ENCODE measurements at places on chromosomes 12 and 14.

DNA sequence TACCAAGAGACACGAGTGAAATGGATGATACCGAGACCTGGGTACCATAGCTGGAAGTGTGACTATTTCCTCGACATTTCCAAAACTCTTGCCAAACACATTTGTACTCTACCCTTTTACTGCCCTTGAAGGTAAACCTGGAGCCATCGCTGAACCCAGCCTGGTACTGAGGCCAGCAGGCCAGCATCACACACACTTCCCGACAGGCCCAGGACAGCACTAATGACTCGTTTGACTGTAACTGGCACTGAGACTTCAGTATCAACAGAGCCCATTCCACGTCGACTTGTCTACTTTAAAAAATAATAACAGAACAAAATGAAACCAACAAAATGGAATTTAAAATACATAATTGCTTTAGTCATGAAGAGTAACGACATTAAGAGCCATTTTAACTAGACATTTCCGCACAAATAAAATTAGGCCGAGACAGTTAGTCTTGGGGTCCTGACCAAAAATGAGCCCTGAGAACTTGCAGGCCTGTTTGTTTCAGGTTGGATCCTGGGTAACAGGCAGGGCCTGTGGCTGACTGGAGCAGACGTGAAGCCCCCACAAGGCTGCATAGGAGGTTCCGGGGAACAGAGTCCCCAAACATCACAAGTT lies 94.3 kb downstream of the RIMBP2 start:
- DNase-seq = no peak

DNA sequence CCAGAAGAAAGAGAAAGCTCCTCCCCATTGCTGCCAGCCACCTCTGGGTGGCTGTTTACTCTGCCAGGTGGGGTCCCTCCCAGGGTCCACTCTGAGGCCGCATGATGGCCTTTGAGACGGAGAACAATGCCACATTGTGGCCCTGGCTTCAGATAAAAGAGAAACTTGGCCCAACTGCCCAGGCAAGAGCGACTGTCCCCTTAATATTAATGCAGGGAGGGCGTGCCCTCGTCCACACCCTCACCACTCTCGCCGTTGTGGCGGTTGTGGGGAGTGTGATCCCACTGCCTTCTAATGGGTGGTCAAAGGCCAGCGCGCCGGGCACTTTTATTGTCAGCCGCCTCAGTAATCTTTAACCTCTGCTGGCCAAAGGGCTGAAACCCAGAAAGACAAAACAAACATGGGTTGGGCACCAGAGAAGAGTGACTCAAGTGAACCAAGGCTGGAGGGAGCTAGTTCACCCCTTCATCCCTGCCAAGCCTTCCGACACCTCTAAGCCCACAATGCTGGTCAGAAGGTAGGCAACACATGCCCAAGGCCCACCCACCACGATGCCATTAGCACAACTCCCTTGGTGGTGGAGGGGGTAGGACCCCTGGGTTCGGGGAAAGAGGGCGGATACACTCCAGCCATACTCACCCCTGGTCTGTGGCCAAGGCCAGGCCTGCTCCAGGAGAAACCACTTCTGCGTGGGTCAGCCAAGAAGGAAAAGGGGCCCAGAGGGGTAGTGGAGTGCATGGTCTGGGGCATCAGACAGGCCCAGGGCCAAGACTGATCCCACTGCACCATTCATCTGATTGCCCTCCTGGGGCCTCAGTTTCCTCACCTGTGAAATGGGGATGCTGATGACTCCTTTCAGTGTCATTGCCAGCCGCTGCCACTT lies 44.5 kb upstream of the BCL11B start:
- DNase-seq = no peak

- no peak for DNase-seq
Observed at GRCh38 chr12:49201595-49202295, 12.9 kb upstream of the TUBA1A start.

GRCh38 chr14:76007852-76008251 lies 22.3 kb downstream of the IFT43 start:
- no peak for DNase-seq

DNA sequence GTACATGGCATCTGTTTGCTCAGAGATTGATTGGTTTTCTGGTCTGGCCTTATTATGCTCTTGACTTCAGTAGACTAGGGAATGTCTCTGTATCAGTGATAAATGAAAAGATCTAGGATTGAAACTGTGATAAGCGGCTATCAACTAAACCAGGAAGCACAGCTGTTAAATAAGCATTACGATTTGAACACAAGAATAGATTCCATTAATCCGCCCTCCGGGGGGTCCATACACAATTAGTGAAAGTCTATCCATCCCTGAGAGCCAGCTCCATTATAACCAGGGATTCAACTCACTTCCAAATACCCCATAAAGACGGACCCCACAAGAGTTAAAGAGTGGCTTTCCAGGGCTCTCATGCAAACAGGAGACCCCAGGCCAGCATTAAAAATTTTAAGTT lies 279.0 kb downstream of the GRIN2B start:
- no peak for DNase-seq

DNA sequence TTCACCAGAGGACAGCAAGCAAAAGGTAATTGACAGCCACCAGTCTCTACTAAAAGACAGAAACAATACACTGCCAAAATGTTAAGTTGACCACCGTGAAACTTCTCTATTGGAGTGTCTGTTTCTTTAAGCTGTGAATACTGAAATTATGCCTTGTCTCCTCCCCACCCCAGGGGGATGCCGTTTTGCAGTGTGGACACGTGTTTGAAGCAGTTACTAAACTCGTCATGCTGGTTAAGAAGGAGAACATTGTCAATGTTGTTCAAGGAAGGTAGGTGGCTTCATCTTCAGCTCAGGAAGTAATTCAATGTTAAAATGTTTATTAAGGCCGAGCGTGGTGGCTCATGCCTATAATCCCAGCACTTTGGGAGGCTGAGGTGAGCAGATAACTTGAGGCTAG lies 32.8 kb downstream of the KCTD10 start:
- no peak for DNase-seq

- no peak for DNase-seq
Observed at GRCh38 chr14:86613786-86614185, 1083.8 kb downstream of the FLRT2 start.

DNA sequence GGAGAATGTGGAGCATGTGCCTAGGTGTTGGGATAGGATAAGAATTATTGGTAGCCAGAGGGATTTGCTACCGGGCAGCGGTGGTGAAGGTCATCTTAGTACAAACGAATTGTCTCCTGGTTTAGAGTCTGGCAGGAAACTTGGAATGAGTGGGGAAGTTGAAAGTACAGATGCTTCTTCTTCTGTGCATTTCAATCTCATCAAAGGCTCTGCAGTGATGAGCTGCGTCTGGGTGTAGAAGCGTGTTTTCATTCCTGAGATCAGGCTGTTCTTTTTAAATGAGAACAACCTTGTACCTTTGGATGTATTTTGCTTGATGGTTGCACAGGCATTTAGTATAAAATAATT lies 2.1 kb downstream of the WNK1 start:
- no peak for DNase-seq

DNA sequence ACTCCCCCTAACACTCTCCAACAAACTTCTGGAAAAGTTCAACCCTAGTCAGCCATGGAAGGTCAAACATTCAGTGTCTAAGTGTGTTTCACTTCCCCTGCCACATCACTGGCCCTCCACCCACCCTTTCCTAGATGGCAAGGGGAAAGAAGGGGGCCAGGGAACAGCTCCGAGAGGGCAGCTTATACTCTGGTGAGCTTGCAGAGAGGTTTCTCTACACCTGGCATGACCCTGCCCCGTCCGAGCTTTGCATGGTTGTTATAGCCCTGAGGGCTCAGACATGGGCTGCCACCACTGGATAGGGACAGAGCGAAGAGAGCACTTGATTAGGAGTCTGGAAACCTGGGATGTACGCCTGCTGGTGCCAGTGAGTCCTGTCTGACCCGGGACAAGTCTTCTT lies 4.0 kb downstream of the ACVRL1 start:
- no peak for DNase-seq

GRCh38 chr12:5803532-5803931 lies 141.5 kb downstream of the ANO2 start:
- no peak for DNase-seq

DNA sequence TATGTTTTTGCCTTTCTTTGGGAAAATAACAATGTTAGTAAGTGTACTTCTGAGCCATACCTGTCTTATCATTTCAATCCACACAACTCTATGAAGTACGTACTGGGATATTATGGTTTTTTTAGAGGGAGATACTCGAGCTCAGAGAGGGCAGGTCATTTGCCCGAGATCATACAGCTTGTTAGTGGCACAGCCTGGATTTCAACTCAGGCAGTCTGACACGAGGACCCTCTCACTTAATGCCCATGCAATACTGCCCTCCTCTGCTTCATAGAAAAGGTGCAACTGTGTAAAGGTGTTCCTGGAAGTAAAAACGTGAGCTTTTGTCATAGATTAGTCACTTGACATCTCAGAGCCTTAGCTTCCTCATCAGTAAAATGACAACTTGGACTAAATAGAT lies 128.0 kb downstream of the NDUFA12 start:
- DNase-seq = peak; percentile 5

GRCh38 chr12:60172266-60173211 lies 576.7 kb downstream of the SLC16A7 start:
- DNase-seq = no peak

GRCh38 chr12:131327521-131328488 lies 374.1 kb downstream of the ADGRD1 start:
- no peak for DNase-seq

DNA sequence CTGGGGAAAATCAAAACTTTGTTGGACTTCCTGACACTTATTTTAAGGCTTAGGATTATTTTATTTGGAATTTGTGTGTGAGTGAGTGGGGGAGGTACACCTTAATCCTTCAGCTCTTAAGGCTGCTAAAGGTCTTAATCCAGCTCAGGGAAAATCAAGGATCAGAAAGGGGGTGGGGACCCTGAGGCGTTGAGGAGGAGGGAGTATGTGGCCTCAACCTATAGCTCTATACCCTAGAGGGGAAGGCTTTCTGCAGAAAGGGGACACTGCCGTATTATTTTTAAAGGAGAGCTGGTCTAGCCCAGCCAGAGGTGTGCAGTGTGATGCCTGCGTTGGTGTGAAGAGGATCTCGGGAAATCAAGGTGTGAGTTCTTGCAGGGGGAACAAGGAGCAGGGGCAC lies 20.0 kb downstream of the IRF2BPL start:
- DNase-seq = no peak

GRCh38 chr14:29548948-29549370 lies 378.7 kb downstream of the PRKD1 start:
- DNase-seq = no peak

- peak; percentile 69 for DNase-seq
Observed at GRCh38 chr14:94689218-94689984, 77.2 kb downstream of the SERPINA3 start.

DNA sequence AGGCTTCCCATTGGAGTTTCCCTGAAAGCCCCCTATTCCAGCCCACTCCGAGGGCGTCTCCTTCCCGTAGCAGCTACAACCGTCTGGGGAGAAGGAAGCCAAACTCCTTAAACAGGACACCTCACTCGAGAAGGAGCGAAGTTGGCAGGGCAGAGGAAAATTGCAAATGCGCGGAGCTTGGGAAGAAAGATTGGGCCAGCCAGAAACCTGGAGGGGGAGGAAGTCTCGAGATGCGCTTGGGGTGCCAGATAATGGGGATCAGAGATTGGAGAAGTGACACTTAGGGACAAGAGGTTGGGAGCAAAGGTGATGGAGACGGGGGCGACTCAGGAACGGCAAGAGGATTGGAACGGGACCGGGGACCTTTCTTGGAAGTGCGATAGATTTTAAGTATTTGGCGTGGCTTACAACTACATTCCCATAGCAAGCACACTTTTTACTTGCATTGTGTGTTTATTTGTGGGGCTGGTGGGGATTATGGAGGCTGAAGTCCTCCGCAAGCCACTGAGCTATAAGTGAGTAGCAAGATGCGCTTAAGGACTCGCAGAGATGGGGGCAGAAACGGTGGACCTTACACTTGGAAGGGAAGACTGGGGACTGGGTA lies 926 bp downstream of the HRK start:
- DNase-seq = no peak

GRCh38 chr14:91839749-91840148 lies 27.6 kb downstream of the TC2N start:
- no peak for DNase-seq

DNA sequence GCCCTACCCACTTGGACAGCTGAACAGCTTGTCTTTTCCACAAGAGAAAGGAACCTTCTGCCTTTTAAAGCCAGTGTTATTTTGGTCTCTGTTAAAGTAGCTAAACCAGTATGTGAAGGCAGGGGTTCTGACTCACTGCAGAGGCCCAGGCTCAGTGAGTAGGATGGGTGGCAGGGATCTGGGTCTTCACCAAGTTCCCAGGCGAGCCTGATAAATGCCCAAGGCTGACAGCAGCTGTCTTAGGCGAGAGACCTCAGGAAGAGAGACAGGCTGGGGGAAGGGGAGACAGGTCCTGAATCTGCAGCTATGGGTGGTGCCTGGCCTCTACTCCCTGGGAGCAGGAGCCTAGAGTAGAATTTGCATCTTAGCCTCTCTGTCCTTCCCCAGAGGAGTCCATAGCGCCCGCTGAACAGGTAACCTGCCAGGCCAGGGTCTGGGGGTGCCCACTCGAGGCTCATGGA lies 18.1 kb upstream of the KIF26A start:
- DNase-seq = no peak

DNA sequence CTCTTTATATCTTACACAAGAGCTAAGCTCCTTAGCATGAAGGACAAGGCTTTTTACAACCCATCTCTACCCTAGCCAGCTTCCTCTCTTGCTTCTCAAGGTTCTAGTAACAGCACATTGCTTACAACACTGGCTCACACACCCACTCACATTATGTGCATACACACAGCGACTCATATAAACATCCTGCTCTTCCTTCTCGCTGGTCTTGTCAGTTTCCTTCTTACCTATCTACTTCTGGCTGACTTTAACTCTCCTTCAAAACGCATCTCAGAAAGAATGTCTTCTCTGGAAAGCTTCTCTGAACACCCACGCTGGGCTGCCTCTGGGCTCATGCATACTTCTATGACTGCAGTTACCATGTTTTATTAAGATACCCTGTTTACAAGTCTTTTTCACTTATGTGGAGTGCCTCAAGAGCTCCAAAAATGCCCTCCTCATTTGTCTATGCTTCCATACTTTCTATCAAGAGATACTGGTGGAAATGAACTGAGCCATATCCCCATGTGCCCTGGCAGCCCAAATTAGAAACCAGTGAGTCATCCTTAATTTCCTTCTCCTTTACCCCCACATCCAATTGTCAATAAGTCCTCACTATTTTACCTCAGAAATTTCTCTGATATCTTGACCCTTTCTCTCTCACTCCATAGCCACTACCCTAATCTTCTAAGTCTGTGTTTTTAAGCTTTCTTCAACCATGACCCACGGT lies 126.9 kb upstream of the KRAS start:
- DNase-seq = peak; percentile 47
